ENCODE measurements at places on chromosomes 6 and 20.

GRCh38 chr6:24666097-24666640, 530 bp downstream of the TDP2 start:
- DNase-seq, result no peak

DNA sequence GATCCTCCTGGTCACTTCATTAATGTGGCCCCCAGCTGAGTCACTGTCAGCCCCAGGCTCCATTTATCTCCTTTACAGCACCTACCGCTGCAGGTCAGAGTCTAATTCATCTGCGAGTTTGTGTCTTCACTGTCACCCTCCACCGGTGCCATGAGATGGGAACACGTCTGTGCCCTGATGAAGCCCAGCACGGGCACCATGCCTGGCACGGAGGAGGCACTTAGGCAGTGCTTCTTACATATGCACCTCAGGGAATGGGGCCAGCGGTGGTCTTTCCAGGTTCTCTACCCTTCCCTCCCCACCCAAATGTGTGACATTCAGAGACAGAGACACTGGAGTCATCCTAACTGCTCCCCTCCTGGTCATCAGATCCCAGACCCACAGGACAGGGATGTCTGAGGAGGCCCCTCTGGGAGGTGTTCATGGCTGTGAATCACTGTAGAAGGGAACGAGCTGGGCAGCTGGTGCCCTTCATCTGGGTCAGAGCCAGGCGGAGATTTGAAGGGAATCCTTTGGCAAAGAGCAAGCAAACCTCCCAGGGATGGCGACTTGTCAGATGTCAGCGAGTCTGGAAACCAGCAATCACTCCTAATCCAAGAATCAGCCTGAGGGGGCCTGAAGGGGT, 364.6 kb downstream of the PREX1 start:
- no peak for DNase-seq

GRCh38 chr20:46801003-46801702, 91.7 kb downstream of the SLC2A10 start:
- DNase-seq, result no peak

- DNase-seq, result peak; percentile 86
Measured at GRCh38 chr20:59518881-59519706, 85.2 kb upstream of the PHACTR3 start.

GRCh38 chr6:16939351-16939750, 162.5 kb upstream of the STMND1 start:
- no peak for DNase-seq

- no peak for DNase-seq
Measured at GRCh38 chr6:90314514-90314913, 17.9 kb upstream of the BACH2 start.

All from T47D (cell line).